ENCODE measurements at places on chromosomes 2 and 18.

DNA sequence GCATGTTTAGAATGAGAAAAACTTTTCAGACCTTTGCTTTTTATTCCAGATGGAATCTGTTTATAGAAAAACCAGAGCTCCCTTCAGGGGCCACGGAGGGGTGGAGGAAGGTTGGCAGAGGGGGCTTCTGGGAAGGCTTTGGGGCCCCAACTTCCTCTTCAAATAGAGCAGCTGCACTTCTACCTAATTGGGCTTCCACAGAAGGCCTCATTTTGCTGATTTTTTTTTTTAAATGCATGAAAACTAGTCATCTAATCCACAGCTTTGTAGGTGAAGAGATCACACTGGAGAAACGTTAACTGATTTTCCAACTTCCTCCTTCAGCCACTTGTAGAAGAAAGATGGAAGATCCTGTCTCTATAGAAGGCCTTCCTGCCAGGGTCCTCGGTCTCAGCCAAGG, 181.8 kb downstream of the BCL11A start:
- DNase-seq: no peak

DNA sequence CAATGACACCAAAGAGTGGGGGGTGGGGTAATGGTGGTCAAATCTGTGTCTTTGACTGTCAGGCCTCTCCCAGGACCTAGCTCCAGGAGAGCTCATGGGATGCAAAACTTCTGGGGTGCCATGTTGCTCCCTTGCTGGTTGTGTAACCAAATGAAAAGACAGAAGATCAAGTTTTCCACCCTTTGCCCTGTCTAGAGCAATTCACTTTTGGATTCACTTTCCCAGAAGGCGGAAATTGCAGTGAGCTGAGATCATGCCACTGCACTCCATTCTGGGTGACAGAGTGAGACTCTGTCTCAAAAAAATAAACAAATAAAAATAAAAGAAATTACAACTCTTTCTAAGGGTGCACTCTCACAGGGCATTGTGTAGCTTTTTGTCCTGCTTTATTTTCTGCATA, 34.9 kb upstream of the PLA2R1 start:
- no peak for DNase-seq

DNA sequence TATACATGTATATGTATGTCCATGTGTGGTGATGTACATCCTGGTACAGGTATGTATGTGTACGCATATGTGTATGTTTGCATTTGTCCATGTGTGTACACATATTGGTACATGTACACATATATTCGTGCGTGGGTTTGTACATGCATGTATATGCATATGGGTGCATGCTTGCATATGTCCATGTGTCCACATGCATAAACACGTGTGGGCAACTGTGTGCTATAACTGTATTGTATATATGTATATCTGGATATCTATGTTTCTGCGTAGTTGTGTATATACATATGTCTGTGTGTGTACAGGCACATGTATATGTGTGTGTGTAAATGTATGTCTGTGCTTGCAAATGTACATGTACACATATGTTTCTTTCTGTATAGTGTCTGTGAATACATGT, 858.5 kb downstream of the CNTNAP5 start:
- DNase-seq: no peak

GRCh38 chr2:51484605-51485004, 452.7 kb upstream of the NRXN1 start:
- DNase-seq: no peak

DNA sequence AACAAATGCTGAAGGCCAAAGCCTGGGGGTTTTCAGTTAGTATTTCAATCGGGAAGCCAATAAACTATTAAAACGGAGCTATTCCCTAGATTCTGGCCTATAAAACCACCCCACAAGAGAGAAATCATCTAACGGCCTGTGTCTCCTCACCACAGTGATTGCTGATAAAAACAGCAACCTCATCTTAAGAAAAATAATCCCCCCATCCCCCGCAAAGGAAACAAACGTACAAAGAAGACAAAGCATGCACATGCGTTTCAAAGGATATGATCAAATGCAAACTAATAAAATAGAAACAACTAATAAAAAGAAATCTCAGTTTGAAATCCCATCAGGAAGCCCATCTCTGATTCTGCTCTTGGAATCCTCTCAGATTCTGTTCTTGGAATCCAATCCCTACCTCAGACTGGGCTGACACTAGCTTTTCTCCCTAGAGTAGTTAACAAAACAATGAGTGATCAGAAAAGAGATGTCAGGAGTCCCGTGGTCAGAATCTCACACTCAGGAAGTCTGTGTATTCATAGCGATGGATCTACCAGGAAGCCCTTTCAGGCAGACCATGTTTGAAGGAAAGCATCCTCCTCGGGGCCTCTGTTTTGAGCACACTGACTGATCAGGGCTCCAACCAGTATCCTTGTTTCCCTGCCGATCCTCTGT, 150.7 kb downstream of the THADA start:
- no peak for DNase-seq

DNA sequence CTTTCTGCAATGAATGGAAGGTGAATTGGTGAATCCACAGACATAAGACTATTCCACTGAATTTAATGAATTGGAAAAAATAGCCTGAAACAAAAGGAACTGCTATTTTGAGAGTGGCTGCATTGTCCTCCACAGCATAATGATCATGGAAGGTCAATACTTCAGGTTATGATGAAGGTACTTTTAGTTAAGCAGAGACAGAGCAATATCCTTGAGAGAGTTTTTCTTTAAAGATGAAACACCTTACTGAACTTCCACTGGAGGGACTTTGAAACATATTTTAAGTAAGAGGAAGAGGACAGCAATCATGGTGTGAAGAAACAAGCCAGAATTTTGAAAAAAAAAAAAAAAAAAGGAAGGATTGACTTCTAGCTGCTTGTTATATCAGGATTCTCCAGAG, 68.8 kb upstream of the DPP10 start:
- no peak for DNase-seq

GRCh38 chr2:36371928-36372391, 16.4 kb downstream of the CRIM1 start:
- no peak for DNase-seq

- peak; percentile 33 for DNase-seq
Observed at GRCh38 chr2:21372654-21373053, 248.9 kb downstream of the TDRD15 start.

Data from head of caudate nucleus (tissue), 42 donors.